ENCODE measurements at places on chromosomes 2 and 18.

- DNase-seq, result no peak
Measured at GRCh38 chr2:54471221-54471711, 15.1 kb downstream of the SPTBN1 start.

DNA sequence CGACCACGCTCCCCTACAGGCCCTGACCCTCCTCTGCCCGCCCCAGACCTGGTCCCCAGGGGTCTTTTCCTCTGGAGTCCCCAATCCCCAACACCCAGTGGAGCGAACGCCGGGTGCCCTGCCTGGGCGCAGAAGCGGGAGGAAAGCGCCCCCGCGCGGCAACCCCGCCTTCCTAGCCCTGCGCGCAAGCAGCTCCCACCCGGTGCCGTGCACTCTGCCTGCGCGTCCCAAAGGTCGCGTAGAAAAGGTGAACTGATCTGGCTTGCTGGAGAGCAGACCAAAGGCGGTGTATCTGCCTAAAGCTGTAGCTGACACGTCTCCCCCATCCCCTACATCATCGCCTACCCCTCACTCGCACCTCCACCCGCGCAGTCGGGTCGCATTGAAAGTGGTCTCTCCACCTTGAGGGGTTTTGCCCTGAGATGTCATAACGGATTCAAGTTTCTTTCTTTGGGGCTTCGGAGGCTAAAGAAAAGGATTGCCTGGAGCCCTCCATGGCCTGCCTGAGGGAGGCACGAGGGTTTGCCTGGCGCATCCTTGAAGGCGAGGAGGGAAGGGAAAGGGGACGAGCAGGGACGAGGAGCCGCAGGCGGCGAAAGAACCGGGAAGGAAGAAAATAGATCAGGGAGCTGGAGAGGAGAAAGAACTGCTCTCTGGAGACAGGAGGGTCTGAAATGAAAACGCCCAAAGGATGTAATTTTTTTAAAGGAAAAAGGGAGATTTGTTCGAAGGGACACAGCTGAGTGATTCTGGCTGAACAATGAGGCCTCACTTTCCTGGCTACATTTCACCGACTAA, 5.8 kb downstream of the GAD1 start:
- DNase-seq, result no peak

GRCh38 chr2:104164721-104165252, 689.1 kb upstream of the POU3F3 start:
- DNase-seq, result no peak

GRCh38 chr2:41933046-41933420, 114.8 kb upstream of the PKDCC start:
- no peak for DNase-seq
